ENCODE measurements at places on chromosomes 11 and 22.

DNA sequence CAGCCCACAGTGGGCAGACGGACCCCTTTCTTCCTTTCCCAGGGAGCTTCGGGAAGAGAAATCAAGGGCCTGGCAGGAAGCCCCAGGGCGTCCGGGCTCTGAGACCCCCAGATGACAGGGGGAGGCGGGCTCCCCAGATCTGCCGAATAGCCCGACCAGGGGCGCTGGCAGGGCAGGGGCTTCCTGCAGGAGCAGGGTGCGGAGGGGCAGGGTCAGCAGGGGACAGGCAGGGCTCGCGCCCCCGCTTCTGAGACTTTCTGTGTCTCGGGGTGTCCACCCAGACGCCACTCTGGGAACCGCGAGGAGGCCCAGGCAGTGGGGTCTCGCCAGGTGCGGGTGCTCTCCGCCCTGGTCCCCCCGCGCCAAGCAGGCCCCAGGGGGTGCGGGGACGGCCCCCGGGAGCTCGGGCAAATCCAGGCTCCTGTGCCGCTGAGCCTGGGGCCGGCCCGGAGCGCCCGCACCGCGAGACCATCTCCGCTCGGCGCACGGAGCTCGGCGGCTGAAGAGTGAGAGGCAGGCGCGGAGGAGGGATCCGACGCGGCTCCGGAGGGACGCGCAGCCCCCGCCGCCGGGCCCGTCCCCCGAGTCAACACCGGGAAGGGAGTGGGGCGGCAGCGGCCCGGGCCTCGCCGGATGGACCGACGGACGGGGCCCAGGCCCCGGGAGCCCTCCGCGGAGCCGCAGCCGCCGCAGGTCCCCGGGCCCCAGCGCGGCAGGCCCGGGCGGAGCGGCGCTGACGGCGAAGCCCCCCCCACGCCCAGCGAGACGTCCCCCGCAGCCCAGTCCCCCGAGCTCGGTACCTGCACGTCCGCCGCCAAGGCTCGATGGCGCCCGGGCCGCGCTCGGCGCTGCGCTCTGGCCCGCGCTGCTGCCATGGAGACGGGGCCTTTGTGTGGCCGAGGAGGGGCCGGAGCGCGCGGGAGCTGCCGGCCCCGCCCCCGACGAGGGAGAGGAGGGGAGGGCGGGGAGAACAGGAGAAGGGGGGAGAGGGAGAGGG is at the start of gene PLXNB2:
Gene PLXNB2, minus strand, starts transcription at position 894 of the 997 bp plus-strand sequence. CDS start 17,062 bp downstream, outside the sequence.
- peak; percentile 70 for DNase-seq

- DNase-seq: no peak
These were observed 6.0 kb upstream of the SYT7 start for GRCh38 chr11:61586792-61587430.

- no peak for DNase-seq
These were observed 29.7 kb upstream of the IGLL5 start for GRCh38 chr22:22857607-22858558.

- peak; percentile 33 for DNase-seq
These were observed 16.4 kb upstream of the UPK3A start for GRCh38 chr22:45268167-45268957.

- DNase-seq: no peak
These were observed 50.1 kb upstream of the FLI1 start for GRCh38 chr11:128643661-128644317.

DNA sequence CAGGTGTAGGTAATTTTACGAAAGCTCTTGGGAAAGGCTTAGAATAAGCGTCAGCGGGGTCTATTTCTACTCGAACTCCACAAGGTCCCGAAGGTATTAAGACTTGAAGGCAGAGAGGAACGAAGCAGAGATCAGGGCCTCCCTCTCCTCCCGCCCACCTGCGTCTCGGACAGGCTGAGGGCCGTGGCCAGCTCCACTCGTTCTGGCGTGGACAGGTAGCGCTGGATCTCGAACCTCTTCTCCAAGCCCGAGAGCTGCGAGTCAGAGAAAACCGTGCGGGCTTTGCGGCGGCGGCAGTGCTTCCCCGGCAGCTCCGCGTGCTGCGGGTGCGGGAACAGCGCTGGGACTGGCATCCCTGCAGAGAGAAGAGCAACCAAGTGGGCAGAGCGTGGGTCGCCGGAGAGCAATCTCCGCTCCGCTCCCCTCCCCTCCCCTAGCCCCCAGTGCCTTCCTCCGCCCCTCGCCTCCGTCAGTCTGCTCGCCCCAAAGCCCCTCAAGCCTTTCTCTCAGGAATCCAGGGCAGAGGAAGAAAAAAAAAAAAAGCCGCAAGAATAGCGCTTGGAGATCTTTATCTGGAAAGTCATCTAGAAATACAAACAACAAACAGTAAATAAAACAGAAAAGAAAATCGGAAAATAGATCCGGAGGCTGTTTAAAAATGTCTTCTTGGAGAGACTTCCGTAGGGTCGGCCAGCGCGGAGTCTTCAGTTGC is 2.4 kb downstream of the BSX start:
- DNase-seq: no peak

DNA sequence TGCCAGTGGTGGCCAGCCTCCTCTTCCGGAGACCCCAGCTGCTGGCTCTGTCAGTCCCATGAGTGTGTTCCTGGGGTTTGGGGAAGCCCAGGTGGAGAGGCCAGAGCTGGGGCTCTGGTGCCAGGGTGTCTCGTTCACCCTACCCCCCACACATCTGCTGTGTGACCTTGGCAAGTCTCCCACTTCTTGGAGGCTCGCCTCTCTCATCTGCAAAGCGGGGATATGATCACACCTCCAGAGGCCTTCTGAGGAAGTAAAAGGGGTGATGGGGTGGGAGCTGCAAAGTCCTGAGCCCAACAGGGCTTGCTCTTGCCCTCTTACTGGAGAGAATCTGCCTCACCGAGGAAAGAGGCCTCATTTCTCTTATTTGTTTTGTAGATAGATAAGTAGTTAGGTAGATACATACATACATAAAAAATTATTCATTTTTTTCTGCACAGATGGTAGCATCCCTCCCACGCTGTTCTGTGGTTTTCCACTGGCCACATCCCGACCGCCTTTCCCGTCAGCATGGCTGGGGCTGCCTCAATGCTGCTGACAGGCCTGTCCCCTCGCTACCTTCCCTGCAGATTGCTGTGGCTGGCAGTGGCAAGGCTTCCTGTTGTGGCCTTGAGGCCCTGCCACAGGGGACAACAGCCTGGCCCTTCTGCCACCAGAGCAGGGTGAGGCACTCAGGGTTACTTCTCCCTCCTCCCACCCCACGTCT is 23.9 kb downstream of the MYO7A start:
- DNase-seq: peak; percentile 43

GRCh38 chr22:37318364-37319109 is 36.2 kb downstream of the CYTH4 start:
- DNase-seq: no peak

DNA sequence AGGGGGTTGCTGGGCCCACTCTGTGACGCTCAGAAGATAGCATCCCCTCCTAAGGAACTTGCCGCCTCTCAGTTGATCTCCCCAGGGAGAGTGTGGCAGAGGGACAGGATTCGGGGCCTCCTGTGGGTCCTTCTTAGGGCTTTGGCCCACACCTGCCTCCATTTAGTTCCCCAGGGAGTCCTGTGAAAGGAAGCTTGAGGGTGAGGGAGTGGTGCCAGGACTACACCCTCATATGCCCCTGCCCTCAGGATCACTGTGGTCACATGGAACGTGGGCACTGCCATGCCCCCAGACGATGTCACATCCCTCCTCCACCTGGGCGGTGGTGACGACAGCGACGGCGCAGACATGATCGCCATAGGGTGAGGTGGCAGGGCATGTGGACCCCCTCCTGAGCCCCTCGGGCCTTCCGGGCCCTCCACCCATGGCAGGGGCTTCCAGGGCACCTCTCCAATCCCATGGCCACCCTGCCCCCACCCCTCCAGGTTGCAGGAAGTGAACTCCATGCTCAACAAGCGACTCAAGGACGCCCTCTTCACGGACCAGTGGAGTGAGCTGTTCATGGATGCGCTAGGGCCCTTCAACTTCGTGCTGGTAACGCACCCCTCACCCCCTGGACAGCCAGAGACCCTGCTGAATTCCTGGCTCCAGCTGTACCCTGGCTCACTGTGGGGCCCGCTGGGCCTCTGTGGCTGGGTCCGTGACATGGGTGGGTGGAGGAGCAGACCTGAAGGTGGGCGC is 3.5 kb downstream of the INPP5J start:
- no peak for DNase-seq

DNA sequence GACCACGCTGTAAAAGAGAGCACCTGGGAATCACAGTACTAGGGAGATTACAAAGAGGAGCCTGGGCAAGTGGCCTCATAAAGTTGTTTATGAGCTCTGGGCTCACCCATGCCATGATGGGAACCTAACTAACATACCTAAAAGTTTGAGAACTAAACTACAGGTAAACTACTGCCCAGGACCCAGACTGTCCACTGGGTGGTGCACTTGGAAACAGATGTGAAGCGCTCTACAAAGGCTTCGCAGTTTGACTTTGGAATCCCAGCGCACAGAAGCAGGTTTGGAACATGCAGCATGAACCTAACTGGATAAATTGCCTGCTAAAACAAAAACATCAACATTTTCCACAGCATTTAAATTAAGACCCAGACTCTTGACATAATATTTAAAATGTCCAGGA is 418.6 kb downstream of the FAM181B start:
- DNase-seq: no peak

GRCh38 chr11:47268448-47269001 is 1.4 kb upstream of the MADD start:
- no peak for DNase-seq

DNA sequence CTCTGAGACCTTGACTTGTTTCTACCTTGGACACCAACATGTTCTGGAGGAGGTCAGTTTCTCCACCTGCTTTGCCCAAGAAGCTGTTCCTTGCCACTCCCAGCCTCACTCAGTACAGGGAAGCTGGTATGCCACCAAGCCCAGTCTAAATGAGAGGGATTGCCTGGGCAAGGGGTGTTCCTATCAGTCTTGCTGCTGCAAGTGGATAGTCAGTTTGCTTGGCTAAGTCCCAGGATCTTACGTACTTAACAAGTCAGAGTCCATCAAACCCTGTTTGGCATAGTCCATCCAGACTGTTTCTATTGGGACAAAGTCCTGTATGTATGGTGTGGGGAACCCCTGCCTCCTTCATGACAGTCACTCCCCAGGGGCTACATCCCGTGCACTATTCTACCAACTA is 66.6 kb downstream of the RPL27A start:
- no peak for DNase-seq

DNA sequence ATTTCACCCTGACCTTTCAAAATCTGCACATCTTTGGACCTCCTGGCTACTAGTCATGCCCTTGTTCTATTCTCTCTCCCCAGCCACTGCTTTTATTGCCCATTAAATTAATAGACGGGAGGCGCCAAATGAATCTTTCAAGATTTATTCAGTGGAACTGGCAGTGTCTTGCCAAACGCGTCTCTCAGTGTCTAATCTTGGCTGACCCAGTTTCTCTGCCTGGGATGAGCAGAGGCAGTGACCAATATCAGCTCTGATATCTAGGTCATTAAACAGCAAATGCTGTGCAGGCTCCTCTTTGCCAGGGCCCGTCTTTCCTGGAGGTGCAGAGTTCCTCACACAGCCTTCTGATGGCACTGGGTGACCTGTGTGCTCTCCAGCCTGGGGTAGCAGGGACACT is 74.0 kb downstream of the TRAF6 start:
- DNase-seq: no peak

DNA sequence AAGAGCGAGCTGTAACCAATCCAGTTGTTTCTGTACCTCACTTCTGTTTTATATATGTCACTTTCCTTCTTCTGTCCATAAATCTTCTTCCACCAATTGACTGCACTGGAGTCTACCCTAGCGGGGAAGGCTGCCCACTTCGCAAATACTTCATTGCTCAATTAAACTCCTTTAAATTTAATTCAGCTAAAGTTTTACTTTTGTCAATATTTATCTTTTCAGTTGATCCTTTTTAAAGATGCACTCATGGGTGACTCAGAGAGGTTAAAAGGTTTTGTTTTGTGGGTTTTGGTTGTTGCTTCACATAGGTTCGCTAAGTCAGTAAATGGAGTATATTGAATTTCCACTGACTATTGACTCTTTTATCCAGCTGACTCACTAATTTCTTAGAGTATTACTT is 597.2 kb downstream of the DLG2 start:
- DNase-seq: no peak

DNA sequence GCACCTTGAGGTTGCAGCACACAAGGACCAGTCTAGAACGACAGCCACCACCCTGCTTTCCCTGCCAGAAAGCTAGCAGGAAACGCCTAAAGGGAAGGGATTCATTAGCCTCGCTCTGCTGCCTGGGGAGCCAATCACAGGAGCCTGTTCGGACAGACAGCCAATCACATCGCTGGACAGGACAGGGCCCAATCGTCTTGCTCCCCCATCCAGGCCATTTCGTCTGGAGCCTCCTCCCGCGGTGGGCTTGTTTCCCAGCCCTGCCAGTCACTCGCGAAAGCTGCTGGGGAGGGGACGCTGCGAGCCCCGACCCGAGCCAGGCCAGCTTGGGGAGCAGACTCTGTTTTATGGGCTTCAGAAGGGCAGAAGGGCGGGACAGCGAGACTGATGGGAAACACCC is 79.8 kb upstream of the NCAM1 start:
- DNase-seq: no peak

- no peak for DNase-seq
These were observed 27.5 kb downstream of the CADM1 start for GRCh38 chr11:115476463-115477286.

DNA sequence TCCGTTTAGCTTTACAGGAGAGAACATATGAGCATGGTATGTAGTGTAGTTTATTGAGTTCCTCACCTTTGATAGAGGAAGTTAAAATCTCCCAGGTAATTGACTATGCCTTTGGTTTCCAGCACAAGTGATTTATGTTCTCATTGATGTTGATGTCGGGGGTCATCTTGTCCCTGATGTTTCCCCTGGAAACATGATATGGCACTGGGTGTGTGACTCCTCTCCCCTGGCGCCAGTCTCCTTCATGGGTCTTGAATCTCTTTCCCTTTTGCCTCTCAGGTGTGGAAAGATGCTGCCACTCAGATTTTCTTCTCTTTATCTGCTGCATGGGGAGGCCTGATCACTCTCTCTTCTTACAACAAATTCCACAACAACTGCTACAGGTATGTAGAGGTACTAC is 28.3 kb downstream of the SLC6A5 start:
- DNase-seq: no peak

DNA sequence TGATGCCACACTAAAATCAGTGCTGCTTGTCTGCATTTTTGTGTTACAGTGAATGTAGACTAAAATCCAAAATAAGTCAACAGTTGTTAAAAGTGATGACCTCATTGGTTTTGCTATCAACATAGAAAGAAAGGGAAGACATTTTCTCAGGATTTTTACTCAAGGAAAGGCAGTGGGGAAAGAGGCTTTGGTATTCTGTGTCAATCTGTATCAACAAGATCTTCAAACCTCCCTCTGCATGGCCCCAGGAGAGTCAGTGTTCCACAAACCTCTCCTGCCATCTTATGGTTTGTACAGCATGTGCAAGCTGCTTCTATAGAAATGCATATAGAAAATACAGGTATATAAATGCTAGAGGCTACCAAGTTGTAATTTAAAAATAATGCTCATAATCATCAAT is 13.8 kb upstream of the OR51M1 start:
- no peak for DNase-seq

Data from CD4-positive, alpha-beta T cell treated with Interleukin-1 beta for 1 hour (primary cell).